ENCODE measurements at places on chromosomes 11 and 22. TPM values are rescaled to one million over a fixed set of nuclear protein-coding genes. Genes with fewer than 3 reads are reported as not detected.

Gene FXYD6
- total RNA-seq, result 286 TPM

- DNase-seq, result no peak
Observed at GRCh38 chr11:59965424-59965823, 1.6 kb downstream of the OOSP4A start.

Gene OR52H1
- 1.5 TPM for total RNA-seq

DNA sequence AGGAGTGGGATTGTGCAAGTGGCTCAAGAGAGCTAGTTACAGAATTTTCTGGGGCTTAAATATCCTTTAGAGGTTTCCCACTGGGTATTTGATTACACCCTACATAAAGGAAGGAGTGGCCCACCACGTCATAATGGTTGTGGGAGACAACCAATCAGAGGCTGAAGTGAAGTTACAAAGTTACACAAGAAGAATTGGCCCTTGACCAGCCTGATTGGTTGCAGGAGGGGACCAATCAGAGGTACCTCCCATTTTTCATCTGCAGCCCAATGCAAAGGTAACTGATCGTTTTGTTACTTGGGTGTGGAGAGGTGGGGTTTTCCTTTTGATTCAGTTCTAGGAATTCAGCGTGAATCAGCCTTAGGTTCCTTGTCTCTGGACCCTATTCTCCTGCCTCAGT, 430.5 kb upstream of the FAT3 start:
- no peak for DNase-seq

Gene JAML
- 3.3 TPM for total RNA-seq

DNA sequence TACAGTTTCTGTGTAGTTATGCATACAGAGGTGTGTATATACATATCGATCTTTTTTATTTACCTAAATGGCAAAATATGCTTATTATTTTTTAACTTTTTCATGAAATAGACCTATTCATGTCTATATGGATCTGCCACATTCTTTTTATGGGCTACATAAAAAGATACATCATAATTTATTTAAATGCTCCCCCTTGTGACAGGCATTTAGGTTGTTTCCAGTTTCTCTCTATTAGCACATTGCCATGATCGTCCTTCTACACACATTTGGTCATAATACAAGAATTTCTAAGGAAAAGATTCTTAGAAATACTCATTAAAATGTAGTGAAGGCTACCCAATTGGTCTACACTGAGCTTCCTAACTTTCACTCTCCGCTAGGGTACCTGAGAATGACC, 1067.4 kb downstream of the OPCML start:
- DNase-seq, result no peak

DNA sequence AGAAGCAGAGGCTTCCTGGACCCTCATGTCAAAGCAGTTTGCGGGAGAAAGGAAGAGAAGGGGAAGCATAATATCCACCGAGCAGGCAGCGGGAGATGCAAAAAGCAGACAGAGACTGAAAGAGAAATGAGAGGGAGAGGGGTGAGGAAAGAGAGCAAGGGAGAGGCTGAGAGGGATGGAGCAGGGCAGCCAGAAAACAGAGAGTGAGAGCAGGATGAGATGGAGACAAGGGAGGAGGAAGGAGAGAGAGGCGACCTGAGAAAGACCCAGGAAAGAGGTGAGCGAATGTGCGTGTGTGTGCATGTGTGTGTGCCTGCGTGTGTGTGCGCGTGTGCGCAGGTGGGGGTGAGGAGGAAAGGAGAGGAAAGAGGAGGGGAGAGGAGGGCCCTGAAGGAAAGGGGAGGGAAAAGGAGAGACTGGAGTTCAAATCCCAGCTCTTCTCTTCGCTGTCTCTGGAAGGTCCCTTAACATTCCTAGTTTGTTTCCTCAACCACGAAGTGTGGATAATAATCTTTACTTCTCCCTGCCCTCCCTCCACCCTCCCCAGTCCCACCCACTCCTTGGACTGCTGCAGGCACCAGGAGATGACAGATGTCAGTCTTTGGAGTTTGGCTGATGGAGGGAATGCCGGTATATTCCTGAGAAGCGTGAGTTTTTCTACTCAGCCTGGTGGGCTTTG, 67.9 kb downstream of the ISX start:
- no peak for DNase-seq

- no peak for DNase-seq
Observed at GRCh38 chr11:35206616-35207015, 67.6 kb downstream of the CD44 start.

- DNase-seq, result no peak
Observed at GRCh38 chr11:33830903-33831648, 56.8 kb upstream of the FBXO3 start.

Gene OR51I1
- not detected for total RNA-seq

Gene SYCE3
- total RNA-seq, result not detected

GRCh38 chr22:42080287-42080686, 787 bp downstream of the SMDT1 start:
- no peak for DNase-seq

Gene TRMT112
- 267 TPM for total RNA-seq

GRCh38 chr22:45321827-45322226, 12.1 kb downstream of the FAM118A start:
- no peak for DNase-seq

Gene CALCA
- total RNA-seq, result 0.66 TPM

Gene OR5B21
- total RNA-seq, result 0.83 TPM

All from sigmoid colon (tissue), 7 donors.